Stimulated activated CD8-positive, alpha-beta memory T cell treated with anti-CD3 and anti-CD28 coated beads, Interleukin-15, amount 100 ng/mL, for 24 hours (primary cell): ENCODE measurements at places on chromosomes 4 and X.

DNA sequence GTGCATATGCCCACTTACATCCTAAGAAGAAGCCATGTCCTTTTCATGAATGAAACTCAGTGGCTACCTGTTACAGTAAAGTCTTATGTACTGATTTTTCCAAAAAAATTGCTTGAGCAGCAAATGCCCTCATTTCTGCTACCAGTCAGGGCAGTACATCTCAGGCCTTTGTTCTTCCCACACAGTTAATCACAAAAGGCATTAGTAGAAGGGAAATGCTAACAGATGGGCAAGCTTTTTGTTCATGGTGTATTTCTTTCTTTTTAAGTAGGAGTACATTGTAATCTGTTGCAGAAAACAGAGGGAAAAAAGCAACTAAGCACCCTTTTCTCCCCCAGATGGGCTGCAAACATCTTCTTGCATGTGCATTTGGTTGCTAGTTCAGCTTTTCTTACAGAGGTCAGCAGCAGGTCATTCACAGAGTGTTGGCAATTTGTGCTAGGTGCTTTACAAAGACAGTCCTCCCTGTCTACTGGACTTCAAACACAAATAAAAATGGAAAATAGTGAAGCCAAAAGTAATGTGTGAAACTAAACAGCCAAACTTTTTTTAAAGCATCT is 373.4 kb downstream of the PRDM5 start:
- DNase-seq: no peak

DNA sequence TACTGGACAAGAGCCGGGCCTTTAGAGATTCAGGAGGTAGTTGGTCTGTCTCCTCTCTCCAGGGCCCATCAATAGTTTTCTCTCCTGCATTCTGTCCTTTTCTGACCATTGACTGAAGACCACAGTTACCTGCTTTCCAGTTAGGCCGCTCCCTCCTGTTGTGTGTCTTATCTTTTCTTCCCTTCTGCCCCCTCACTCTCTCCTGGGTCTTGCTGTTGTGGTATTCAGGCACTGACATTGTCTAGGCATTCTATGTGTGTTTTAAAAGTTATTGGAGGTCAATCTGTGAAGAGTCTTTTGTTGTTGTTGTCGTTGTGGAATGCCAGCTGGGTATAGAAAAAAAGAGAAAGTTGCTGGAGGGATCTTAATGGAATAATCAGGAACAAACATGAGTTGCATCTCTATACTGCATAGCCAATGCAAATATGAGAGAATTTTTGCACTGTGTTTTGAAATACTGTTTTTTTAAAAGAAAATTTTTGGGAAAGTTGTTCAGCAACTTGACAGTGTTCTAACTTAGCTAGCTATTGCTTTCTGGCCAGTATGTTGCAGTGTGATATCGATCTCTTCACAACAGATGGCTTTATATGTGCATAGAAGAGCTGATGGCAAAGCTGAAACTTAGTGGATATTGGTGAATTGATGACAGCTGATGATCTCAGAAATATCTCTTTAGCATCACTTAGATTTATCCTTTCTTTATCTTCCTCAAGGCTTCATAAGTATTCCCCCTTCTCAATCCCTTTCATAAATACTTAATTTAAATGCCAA is 240.7 kb downstream of the C4orf33 start:
- no peak for DNase-seq

DNA sequence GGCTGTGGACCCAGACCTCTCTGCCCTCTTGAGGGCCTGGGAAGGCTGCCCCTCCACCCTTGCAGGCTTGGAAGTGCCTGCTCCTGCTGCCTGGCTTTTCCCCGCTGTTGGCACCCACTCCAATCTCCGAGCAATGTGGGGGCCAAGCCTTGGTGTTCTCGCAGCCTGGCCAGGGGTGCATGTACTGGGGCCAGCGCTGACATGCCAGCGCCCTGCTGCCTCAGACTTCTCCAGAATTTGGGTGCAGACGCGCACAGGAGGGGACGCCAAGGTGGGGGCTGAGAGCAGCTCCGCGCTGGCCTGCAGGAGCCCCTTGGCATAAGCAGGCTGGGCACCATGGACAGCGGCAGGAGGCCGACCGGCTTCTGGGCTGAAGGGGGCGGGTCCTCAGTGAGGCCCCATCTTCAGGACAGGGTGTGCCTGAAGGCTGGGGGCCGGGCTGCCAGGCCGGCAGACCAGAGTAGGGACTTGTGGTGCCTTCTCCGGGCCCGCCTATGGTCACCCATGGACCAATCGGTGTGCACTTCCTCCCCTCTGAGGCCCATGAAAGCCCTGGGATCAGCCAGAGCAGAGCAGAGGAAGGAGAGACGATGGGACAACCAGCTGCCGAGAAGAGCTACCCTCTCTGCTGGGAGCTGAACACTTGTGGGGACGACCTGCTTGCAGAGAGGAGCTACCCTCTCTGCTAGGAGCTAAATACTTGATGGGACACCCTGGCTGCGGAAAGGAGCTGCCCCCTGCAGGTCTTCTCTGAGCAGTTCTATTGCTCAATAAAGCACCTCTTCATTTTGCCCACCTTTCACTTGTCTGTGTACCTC is 118.3 kb downstream of the DNAAF6 start:
- no peak for DNase-seq

DNA sequence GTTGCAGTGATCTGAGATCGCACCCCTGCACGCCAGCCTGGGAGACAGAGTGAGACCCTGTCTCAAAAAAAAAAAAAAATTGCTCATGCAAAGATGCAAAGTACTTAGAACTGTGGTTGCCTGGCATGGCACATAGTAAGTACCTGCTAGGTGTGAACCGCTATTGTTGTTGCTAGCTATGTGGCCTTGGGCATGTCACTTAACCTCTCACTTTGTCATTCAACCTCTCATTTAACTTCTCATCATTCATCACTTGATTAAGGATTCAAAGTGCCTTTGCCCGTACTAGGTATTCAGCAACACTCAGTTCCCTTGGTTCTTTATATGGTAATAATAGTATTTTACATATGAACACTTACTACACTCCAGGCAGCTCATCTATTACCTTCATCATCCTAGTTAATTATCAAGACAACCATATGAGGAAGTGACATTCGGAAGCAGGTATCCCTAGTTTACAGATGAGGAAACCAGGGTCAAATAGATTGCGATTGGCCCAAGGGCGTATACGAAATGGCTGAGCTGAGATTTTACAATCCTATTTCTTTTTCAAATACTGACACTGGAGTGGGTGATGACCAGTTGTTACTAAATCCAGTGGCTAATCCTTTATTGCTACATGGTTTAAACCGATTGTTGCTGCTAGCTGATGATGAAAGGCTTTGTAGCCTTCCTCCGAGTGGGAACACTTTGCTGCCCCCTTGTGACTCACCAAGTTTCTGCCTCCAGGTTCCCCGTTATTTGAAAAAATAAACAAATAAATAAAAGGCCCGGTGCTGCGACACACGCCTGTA is 28.8 kb upstream of the SOWAHD start:
- DNase-seq: peak; percentile 6

DNA sequence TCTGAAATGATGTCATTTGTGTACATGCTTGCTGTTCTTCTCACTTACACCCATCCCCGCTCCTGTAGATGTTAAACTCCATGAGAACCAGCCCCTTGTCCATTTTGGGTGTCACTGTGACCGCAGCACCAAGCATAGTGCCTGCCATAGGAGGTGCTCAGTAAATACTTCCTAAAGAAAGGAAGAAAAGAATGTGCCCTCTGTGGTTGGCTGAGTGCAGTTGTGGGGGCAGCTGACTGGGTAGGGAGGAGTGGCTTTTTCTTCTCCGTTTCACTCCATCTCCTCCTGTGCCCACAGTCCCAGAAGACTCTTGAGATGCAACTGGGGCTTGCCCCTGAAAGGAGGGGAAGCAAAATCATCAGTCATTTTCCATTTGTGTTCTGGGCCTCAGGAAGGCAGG is 25.5 kb downstream of the PHEX start:
- DNase-seq: no peak

GRCh38 chr4:178142724-178143123 is 700.5 kb upstream of the AGA start:
- DNase-seq: no peak

GRCh38 chrX:78326401-78326800 is 1.0 kb downstream of the CYSLTR1 start:
- no peak for DNase-seq

- no peak for DNase-seq
These were observed 251.0 kb downstream of the KCNIP4 start for GRCh38 chr4:21697583-21697982.

DNA sequence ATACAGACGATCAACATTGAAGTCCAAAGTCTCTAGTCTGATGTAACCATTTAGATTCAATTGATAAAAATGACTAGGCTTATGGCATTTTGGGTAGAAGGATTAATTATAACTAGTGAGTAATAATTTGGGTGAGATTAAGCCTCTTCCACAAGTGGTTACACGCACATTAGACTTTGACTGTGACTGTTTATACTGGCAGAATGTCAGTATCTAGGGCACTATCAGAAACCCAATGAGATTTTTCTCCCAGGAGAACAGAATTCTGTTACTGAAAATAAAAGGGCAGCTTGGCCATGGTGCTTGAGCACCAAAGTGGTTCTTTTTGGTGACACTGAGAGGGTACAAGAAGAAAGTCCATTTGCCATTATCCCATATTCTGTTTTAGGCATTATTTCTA is 3.3 kb downstream of the PLS3 start:
- no peak for DNase-seq

- DNase-seq: no peak
These were observed 79.3 kb downstream of the CLDN22 start for GRCh38 chr4:183240581-183241321.

DNA sequence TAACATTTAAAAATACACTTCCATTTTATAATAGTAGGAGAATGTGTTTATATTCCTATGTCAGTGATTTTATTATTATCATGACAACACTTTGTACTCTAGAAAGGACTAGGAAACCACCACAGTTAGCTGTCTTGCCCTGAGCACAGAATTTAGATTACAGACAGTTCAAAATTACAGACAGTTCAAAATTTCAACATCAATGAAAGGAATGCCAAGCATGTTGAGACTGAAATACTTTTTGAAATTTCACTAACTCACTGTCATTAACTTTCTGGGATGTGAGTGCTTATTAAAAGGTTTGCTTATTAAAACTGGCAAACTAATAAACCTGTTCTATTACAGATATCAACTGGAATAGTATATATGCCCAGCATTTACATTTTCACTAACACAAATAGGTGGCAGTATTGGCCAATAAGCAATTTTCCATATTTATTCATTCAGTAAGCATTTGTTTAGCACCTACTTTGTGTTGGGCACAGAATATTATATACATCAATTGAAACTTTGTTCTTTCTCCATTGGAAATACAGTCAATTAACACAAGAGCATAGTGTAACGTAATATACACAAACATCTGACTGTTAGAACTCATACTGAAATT is 179.4 kb downstream of the FBXW7 start:
- no peak for DNase-seq

- DNase-seq: no peak
These were observed 17.5 kb upstream of the UGDH start for GRCh38 chr4:39544580-39545315.

DNA sequence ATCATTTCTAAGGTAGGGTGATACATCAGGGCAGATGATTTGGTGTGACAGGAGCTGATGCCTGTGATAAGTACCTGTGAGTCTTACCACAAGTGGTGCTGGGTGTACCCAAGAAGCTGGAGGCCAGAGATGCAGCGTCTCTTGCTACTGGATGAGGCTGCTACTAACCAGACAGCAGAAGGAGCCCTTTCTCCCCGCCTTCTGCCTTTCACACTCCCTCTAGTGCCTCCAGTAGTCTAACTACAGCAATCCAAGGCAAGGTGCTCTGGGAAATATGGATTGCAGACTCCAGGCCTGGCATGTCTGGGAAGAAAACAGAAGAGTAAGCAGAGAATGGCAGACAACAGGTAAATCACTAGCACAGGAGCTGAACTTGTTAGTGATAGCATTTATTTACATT is 470.8 kb downstream of the NKX6-1 start:
- no peak for DNase-seq

- no peak for DNase-seq
These were observed 30.7 kb downstream of the SERPINA7 start for GRCh38 chrX:106007815-106008214.

GRCh38 chr4:119299260-119299671 is 22.7 kb downstream of the FABP2 start:
- no peak for DNase-seq

GRCh38 chr4:175871774-175872405 is 59.8 kb upstream of the GPM6A start:
- no peak for DNase-seq

GRCh38 chr4:25367004-25367621 is 9.9 kb upstream of the ANAPC4 start:
- no peak for DNase-seq

DNA sequence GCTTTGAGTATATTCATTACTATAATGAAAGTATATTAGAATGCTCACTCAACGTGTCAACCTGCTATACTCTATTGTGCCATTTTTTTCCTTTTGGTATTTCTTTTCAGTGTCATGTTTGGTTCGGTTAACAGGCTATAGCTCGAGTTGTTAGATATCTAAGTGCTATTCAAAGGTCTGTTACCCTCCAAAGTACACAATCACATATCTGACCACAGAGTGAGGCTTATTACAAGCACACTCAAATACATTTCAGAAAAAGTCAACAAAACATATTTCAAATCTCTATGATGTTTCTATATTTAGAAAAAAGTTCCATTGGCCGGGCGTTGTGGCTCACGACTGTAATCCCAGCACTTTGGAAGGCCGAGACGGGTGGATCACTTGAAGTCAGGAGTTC is 32.8 kb downstream of the WNK3 start:
- no peak for DNase-seq

GRCh38 chr4:39178706-39179105 is 3.6 kb upstream of the WDR19 start:
- DNase-seq: no peak

- DNase-seq: no peak
These were observed 614.0 kb upstream of the BOD1L1 start for GRCh38 chr4:14241574-14241973.

DNA sequence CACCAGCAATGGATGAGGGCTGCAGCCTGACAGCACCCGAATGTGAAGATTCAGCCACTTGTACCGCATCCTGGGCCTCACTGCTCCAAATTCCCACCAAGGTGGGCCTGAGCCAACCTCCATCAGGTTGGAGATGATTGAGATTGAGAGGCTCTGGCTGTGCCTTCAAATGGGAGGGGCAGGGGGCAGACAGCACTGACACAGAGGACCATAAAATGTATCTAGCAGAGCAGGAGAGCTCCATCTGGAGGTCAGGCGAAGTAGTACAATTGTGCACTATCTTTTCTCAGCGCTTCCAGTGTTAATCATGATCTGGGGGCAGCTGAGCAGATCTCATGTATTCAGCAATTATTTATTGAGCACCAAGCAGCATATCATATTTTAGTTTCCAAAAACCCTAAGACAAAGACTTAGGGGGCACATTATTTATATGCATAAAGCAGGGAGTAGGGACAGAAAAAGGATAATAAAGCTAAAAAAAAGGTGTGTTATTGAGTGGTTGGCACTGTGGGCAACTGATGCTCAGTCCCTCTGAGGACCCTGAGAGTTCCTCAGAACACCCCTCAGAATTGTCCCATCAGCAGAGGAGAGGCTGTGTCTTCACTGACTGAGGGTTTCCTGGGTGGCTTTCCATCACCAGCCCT is 31.6 kb upstream of the C1QTNF7 start:
- DNase-seq: no peak
